ENCODE measurements at places on chromosomes 2 and 18.
A peak's percentile ranks its signal among the peaks of the same experiment; 100 is the strongest.

GRCh38 chr2:234172066-234172465 lies 121.6 kb downstream of the SPP2 start:
- DNase-seq = peak; percentile 47

DNA sequence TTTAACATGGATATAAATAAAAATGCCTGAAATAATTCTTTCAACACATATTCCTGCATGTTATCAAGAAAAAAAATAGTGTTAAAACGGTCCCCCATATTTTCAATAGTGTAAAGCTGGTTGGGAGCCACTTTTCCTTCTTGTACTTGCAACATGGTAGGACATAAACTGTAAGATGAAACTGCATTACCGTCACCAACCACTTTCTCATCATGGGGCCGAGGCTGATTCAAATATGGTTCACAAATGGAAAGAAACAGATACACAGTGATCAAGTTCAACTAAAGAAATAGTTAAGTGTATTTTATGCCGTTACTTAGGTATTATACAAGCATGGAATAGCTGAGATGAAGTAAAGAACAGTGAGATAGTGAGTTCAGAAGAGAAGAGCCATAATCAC lies 360.7 kb downstream of the ZEB2 start:
- DNase-seq = no peak

GRCh38 chr2:60439219-60439974 lies 114.1 kb downstream of the BCL11A start:
- DNase-seq = peak; percentile 10

- DNase-seq = peak; percentile 55
Measured at GRCh38 chr18:77000527-77000926, 132.1 kb downstream of the MBP start.

GRCh38 chr2:158394453-158394852 lies 62.1 kb downstream of the CCDC148 start:
- no peak for DNase-seq

DNA sequence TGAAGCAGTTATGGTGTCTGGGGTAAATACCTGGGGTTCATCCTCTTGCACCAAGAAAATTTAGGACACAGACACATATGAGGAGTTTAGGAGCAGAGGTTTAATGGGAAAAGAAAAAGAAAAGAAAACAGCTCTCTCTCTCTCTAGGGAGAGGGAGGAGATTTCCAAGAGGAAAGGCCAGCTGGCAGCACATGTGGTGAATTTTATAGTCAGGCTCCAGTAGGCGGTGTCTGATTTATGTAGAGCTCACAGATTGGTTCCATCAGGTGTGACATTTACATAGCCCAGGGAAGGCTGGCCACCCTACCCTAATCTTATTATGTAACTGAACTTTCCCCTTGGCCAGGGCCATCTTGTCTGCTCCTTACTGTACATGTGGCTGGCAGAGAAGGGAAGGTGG lies 297.5 kb upstream of the RGPD4 start:
- DNase-seq = peak; percentile 31

GRCh38 chr2:229714736-229715541 lies 584 bp upstream of the DNER start:
- DNase-seq = peak; percentile 72

- DNase-seq = no peak
Measured at GRCh38 chr18:37956902-37957301, 391.3 kb upstream of the CELF4 start.

DNA sequence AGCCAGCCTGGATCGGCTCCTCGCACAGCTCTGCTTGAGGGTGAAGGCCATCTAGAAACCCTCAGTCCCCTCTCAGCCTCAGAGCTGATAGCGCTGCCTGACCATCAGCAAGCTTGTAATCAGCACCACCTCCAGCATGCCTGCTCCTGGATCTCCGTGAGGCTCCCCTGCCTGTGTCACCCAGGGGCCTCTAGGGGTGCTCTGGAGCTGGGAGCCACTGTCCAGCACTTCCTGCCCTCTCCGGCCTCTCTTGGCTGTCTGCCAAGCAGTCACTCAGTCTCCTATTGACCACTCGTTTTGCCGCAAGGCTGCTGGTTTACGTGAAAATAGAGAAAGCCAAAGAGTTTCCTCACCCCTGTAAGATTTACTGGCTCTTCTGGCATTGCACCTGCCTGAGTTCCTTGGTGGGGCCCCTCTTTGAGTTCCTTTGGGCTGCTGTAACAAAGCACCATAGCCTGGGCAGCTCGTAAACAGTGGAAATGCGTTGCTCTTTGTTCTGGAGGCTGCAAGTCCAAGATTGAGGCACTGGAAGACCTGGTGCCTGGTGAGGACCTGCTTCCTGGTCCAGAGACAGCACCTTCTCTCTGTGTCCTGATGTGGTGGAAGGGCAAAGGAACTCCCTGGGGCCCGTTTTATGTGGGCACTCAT lies 17.9 kb downstream of the CAPN10 start:
- peak; percentile 71 for DNase-seq

All from fibroblast of pulmonary artery (primary cell).